CD4-positive, alpha-beta T cell treated with Interleukin-21 for 1 hour (primary cell): ENCODE measurements at places on chromosomes 4 and X.

- DNase-seq: no peak
Observed at GRCh38 chrX:46959101-46959500, 46.9 kb downstream of the JADE3 start.

- DNase-seq: no peak
Observed at GRCh38 chr4:108391701-108392455, 223.1 kb upstream of the LEF1 start.

DNA sequence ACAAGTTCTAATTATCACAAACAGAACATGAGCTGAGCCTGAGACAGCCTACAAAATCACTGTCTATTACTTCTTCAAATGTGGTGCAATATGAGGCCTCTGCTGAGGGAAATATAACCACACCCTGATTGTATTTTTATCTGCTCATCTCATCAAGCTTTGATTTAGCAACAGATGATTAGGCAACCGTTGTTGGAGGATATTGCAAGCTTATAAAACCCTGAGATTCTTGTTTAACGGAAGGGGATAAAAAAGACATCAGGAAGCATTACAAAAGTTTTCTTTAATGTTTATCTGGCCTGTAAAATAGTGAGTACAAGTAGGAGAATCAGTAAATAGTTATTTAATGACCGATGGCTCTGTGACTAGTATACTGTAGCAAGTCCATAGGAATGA lies 108.5 kb downstream of the ZNF330 start:
- DNase-seq: peak; percentile 17

GRCh38 chrX:10174051-10174450 lies 17.3 kb downstream of the CLCN4 start:
- DNase-seq: no peak

- DNase-seq: no peak
Observed at GRCh38 chr4:188551156-188551555, 411.9 kb downstream of the TRIML1 start.

GRCh38 chr4:77121736-77122240 lies 35.2 kb upstream of the CCNG2 start:
- DNase-seq: no peak

- DNase-seq: no peak
Observed at GRCh38 chr4:111761531-111761930, 383.7 kb upstream of the FAM241A start.

- DNase-seq: no peak
Observed at GRCh38 chr4:66482186-66482585, 811.9 kb upstream of the EPHA5 start.

DNA sequence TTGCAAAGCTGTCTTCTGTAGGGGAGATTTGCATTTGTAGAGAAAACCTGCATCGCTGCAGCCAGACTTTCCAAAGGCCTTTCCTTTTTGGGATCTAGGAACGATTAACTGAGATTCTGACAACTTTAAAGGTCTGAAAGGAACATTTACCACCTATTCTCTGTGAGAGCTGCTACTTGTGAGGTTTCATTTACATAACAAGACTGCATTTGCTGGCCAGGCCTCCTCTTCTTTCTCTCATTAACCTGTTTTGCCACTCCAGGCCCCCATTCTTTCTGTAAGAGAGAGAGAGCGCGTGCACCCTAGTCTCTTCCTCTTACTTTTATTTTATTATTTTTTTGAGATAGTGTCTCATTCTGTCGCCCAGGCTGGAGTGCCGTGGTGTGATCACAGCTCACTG lies 31.6 kb downstream of the TMEM31 start:
- DNase-seq: no peak

DNA sequence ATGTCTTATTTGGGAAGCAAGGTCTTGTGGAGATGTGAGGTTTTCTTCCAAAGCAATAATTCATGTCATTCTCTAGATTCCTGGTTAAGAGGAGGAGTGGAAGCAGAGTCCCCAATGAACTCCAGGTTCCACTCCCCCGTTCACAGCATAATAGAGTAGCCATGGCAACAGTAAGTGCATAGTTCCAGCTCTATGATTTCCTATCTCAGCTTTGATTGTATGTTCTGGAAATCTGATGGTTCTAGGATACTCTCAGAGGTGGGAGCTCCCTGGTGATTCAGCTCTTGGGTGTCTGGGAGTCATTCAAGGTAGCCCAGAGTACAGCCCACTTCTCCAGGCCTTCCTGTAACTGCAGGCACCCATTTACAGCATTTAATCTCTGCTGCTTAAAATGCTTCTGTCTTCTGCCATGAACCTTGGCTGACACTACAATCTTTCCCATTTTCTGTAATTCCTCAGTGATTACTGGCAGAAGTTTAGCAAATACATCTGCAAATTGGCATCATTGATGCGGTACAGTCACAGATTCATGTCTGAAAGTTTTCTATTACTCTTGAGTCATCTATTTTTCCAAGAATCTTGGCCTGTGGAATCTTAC lies 242.0 kb downstream of the MAPK10 start:
- DNase-seq: no peak

- DNase-seq: no peak
Observed at GRCh38 chr4:111813555-111814140, 331.6 kb upstream of the FAM241A start.

DNA sequence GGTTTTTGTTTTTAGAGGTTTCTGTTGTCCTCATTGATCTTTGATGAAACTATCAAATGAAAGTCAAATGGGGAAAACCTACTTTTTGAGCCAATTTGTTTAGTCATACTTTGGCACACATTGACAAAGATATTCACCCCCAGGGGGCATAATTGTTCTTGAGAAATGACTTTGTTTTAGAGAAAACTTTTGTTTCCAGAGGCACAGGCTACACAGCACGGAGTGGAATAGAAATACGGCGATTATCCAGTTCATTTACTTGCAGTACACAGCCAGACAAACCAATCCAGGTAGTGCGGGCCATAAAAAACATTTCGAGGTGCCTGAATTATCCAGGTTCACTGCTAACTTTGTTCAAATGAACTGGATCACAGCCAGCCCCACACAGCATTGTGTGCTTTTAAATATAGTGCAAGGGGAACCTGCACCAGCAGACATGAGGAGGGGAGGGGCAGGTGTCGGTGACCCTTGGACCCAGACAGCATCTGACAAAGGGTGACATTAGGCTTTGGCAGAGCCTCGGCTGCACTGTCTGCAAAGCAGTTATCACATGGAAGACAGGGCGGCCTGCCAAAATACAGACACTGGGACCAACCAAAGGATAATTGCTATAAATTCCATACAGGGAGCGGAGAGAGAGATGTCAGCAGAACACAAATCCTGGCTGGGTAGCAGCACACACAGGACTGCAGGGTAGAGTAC lies 179.6 kb upstream of the NOCT start:
- no peak for DNase-seq

DNA sequence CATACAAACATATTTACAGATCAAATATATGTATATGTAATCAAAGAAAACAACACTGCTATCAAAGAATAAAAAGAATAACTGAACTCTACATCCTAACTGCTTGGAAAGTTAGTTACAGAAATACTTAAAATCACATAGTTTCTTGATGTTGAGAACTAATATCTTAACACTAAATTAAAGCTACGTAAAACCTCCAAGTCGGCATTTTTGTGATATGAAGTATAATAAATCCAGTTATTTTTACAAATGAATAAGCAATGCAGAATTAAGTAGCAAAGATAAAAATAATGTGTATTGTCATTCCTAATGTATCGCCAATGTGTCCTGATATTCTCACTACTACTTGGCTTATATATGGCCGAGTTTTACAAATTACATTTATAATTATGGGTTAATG lies 68.4 kb downstream of the JADE1 start:
- DNase-seq: no peak

- no peak for DNase-seq
Observed at GRCh38 chrX:47302396-47302795, 68.0 kb upstream of the ZNF157 start.

GRCh38 chr4:185395238-185395955 lies at the start of gene LRP2BP:
Gene LRP2BP, minus strand, starts transcription at chr4:185395924. Its CDS starts 17,738 bp downstream, at chr4:185378186.
- peak; percentile 42 for DNase-seq

DNA sequence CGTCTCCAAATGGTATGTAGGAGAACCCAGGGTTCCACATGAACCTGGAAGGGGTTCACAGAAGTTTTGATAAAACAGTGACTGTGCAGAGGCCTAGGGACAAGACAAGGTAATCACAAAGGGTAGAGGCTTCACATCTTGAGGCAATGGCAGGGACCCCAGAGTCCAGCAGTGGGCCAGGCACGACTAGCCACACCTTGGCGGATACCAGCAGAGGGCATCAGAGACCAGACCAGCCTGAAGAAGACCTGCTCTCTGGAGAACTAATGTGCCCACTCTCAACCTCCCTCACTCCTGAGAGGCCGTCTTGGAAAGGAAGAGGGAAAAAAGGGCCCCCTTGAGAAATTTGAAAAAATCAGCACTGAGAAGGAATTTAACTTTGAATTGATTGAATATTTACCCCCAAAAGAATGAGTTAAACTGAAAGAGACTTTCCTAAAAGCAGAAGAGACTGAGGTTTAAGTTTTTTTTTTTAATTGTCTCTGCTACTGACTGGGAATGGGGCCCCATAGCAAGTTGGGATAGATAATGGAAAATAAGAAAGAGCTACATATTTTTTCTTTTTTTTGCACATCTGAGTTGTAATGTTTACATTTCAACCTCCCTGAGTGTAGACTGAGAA lies 243.8 kb upstream of the JADE1 start:
- DNase-seq: peak; percentile 4

- no peak for DNase-seq
Observed at GRCh38 chr4:13849778-13850177, 222.3 kb upstream of the BOD1L1 start.

DNA sequence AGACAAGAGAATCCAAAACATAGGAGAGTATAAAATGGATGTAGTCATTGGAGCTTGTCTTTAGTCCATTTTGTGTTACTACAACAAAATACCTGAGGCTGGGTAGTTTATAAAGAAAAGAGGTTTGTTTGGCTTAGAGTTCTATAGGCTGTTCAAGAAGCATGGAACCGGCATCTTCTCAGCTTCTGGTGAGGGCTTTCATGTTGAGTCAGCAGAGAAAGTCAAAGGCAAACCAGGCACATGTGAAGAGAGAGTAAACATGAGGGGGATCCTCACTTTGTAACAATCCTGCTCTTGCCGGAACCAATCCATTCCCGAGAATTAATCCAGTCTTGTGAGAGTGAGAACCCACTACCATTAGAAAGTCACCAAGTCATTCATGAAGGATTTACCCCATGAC lies 8.1 kb upstream of the HCCS start:
- no peak for DNase-seq

GRCh38 chr4:26719954-26720552 lies 136.2 kb downstream of the TBC1D19 start:
- peak; percentile 3 for DNase-seq

- DNase-seq: no peak
Observed at GRCh38 chr4:180794333-180794732, 1448.9 kb upstream of the TENM3 start.

- no peak for DNase-seq
Observed at GRCh38 chr4:55338486-55338885, 7.6 kb upstream of the SRD5A3 start.

DNA sequence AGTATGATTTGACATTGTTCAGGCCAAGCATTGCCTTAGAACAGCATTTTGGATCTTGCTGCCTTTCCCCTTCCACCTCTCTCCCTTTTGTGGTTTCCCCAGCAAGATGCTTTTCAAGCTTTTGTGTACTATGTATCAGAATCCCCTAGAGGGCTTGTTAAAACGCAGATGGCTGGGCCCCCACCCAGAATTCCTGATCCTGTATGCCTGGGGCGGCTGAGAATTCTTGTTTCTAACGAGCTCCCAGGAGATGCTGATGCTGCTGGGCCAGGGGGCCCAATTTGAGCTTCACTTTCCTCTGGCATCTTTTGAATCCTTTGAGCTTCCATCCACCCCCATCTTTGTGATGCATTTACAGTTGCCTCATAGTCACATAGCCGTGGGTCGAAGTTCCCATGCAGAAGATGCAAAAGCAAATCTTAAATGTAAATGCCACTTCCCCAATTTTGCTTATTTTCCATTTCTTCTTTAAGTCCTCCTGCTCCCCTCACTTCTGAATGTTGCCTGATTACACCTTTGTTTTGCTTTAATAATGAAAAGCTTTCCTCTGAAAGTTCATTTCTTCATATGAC lies 18.5 kb downstream of the HCCS start:
- DNase-seq: no peak

GRCh38 chr4:119111296-119111695 lies 24.3 kb upstream of the MYOZ2 start:
- no peak for DNase-seq

DNA sequence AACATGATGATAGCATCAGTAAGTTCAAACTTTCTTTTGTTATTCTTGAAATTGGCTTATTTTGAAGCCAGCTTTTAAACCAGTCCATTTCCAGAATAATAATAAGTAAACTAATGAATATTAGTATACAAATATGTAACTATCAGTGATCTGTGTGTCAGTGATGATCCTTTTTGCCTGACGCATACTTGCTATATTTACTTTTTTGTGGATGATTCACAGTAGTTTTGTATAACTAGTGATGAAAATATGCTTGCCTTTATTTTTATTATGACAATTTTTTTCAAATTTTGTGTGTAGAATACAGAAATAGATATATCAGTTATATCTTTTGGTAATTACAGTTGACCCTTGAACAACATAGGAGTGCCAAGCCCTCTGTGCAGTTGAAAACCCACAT lies 49.5 kb downstream of the USP53 start:
- DNase-seq: no peak

GRCh38 chrX:11287505-11287904 lies 5.7 kb upstream of the AMELX start:
- DNase-seq: no peak

DNA sequence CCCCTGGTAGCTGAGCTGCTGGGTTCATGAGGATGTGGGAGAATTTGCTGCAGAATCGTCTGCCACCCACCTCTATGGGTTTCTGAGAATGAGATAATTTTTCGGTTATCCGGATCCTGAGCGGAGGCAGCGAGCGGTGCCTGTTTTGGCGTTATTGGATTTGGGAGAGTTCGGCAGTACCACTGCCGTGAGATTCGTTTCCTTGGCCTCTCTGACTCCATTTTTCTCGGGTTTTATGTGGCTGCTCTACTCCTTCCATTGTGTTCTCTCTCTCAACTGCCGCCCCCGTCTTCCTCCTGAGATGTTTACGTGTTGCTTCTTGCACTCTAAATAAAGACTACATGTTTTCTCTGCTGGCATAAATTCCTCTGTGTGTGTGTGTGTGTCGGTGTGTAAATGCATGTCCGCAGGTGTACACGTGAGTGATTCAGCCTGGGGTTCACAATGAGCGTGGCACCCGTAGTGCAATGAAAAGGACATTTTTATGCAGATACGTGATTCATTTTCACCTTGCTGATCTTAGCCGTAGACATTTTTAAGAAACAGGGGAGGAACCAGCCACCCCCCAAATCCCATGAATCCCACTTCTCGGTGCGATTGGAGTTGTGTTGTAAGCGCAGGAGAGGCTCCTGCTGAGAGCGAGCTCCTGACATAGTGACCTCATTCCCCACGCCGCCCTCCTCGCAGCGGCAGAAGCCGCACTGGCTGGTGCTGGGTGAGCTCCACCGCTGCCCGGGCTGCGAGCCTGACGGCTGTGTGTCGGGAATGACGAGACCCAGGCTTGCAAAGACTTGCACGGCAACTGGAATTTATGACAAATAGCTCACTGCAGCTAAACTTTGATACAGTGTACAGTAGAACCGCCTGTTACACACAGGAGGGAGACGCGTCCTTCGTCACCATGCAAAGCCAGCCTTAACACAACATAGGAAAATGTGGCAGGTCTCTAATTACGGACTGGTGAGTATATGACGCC lies 82.2 kb downstream of the STOX2 start:
- DNase-seq: no peak
